IPS DF 6.9 (cell line): ENCODE measurements at places on chromosomes 5 and 9.
A peak's percentile ranks its signal among the peaks of the same experiment; 100 is the strongest.

DNA sequence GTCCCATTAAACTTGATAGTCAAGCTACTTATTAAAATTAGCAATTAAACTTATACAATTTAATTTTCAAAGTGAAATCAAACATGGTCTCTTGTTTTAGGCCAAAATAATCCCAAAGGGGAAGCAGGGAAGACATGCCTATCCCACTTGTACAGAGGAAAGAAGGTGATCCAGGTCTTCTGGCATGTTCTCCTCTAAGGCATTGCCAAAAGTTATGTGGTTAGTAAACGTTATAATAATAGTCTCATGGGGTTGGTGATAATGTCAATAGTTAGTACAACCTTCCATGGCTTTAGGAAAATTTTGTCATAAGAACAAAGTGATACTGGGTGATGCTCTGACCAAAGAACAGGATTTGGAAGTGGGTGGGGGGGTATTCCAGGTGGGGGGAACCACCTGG, 52.8 kb downstream of the ROR2 start:
- no peaks in the 10 kb centered on the region for H3K27me3 ChIP-seq
- no peak overlapping the region for H3K4me3 ChIP-seq
- peaks cover 6% of the 10 kb centered on the region; the same call in 1 of the 2 replicates for H3K4me1 ChIP-seq
- H3K27ac ChIP-seq, result no peak overlapping the region
- DNase-seq, result no peak

DNA sequence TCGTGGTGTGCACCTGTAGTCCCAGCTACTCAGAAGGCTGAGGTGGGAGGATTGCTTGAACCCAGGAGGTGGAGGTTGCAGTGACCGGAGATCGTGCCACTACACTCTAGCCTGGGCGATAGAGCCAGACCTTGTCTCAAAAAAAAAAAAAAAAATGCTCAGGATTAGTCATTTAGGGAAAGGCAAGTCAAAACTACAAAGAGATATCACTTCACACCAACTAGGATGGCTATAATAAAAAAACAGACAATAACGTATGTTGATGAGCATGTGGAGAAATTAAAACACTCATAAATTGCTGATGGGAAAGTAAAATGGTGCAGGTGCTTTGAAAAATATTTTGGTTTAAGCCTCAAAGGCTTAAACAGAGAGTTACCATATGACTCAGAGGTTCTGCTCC, 6.3 kb upstream of the ANKRD34B start:
- H3K4me3 ChIP-seq, result no peak overlapping the region
- no peak overlapping the region for H3K27ac ChIP-seq
- no peaks in the 10 kb centered on the region for H3K4me1 ChIP-seq

GRCh38 chr5:148387325-148387724, 3.6 kb downstream of the FBXO38 start:
- no peaks in the 10 kb centered on the region for H3K4me1 ChIP-seq
- H3K27ac ChIP-seq, result no peak overlapping the region
- H3K36me3 ChIP-seq, result no peaks in the 10 kb centered on the region
- H3K27me3 ChIP-seq, result no peaks in the 10 kb centered on the region
- no peak for DNase-seq

- no peak overlapping the region for H3K27ac ChIP-seq
- H3K27me3 ChIP-seq, result no peaks in the 10 kb centered on the region
- H3K36me3 ChIP-seq, result no peaks in the 10 kb centered on the region
- no peak overlapping the region for H3K4me3 ChIP-seq
Observed at GRCh38 chr5:86917117-86917579, 299.4 kb downstream of the COX7C start.

- H3K27ac ChIP-seq, result no peak overlapping the region
- H3K4me3 ChIP-seq, result no peak overlapping the region
- H3K4me1 ChIP-seq, result no peaks in the 10 kb centered on the region
Observed at GRCh38 chr9:126293522-126293889, 33.1 kb upstream of the MVB12B start.

DNA sequence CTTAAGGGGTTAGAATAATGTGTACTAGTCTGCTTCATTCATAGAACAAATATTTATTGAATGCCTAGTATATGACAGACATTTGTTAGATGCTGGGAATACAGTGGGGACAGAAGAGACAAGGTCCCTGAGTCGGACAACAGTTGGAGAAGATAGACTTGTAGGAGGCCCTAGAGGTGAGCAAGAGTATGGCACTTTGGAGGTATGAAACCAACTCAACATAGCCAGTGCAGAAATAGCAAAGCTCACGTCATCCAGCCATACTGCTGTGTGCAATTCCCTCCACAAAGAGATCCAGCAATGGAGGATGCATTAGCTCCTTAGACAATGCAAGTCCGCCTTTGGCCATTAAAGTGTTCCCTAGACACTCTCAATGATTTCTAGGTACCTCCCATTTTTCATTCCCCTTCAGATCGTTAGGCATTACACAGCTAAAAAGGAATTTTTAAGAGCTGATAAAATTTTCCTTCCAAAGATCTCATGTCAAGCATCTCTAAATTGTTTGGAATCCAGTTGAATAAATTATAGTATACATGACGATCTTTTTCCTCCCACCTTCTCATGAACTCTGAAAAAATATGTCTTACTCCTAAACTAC, 1949.6 kb upstream of the WWC1 start:
- DNase-seq, result no peak
- no peak overlapping the region for H3K4me3 ChIP-seq
- H3K27me3 ChIP-seq, result no peaks in the 10 kb centered on the region
- no peaks in the 10 kb centered on the region for H3K36me3 ChIP-seq

DNA sequence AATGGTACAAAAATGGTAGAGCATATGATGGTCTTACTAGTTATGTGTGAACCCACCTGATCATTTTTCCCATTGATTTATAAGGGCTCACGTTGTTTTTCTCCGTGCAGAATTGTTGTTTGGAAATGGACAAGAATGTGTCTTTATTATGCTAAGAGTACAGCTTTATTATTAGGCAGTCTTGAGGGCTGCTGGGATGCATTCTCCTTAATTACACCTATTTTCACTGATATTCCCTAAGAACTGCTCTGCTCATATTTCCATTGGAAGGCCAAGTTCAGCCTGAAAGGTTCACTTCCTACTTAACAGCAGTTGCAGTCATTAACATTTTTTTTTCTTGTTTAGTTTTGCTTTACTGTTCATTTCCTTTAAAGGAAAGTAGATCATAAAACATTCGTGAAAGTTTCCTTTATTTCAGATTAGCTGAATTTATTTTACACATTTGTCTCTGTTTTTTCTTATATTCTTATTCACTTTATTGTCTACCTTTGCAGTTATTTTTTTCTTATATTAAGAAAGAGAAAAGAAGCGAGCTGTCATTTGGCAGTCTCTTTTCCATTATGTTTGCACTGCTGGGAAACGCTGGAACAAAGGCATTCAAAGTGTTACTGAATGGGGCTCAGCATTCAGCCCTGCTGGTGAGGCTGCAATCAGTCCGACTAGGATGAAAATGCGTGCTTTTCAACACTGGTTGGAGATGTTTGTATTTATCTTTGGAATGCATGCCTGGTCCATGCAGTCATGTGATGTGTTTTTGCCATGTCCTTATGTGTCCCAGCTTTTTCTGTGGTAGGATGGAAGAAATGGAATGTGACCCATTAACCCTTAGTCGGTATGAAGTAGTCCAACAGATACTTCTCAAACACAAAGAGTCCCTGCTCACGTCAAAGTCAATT, 602.7 kb upstream of the ZNF608 start:
- H3K36me3 ChIP-seq, result no peaks in the 10 kb centered on the region
- H3K27me3 ChIP-seq, result no peaks in the 10 kb centered on the region
- DNase-seq, result no peak
- peaks cover 4% of the 10 kb centered on the region; the same call in 1 of the 2 replicates for H3K4me1 ChIP-seq
- H3K27ac ChIP-seq, result no peak overlapping the region

DNA sequence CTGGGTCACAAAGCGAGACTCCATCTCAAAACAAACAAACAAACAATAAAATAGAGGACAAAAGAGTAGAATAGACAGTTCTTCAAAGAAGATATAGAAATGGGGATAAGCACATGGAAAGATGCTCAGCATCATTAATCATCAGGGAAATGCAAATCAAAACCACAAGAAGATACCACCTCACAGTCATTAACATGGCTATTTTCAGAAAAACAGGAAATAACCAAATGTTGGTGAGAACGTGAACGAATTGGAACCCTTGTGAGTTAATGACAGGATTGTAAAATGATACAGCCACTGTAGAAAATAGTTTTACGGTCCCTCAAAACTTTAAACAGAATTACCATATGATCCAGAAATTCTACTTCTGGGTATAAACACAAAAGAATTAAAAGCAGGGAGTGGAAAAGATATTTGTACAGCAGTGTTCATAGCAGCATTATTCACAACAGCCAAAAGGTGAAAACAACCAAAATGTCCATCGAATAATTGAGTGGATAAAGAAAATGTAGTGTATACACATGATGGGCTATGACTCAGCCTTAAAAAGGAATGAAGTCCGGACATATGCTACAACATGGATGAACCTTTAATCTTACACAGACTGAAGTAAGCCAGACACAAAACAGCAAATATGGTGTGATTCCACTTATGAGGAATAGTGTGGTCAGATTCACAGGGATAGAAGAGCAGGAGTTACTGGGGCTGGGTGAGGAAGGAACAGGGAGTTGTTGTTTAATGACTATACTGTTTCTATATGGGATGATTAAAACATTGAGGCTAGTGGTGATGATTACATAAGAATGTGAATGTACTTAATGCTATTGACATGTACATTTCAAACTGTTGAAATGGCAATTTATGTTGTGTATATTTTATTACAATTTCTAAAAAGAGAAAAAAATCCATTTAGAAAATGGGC, 19.7 kb downstream of the OR2V2 start:
- peaks cover 7% of the 10 kb centered on the region for H3K27me3 ChIP-seq
- no peaks in the 10 kb centered on the region for H3K36me3 ChIP-seq
- H3K4me1 ChIP-seq, result 0 out of 2 replicates have a peak, but pooled peaks cover 1% of the 10 kb centered on the region
- no peak overlapping the region for H3K4me3 ChIP-seq

- H3K27ac ChIP-seq, result no peak overlapping the region
- no peak for DNase-seq
- H3K4me1 ChIP-seq, result 0 out of 2 replicates have a peak, but pooled peaks cover 1% of the 10 kb centered on the region
- no peak overlapping the region for H3K4me3 ChIP-seq
- H3K27me3 ChIP-seq, result no peaks in the 10 kb centered on the region
- no peaks in the 10 kb centered on the region for H3K36me3 ChIP-seq
Observed at GRCh38 chr9:127370672-127371648, 26.0 kb upstream of the SLC2A8 start.

- DNase-seq, result no peak
- H3K27me3 ChIP-seq, result no peaks in the 10 kb centered on the region
- peaks cover 2% of the 10 kb centered on the region; the same call in 1 of the 2 replicates for H3K4me1 ChIP-seq
- no peaks in the 10 kb centered on the region for H3K36me3 ChIP-seq
Observed at GRCh38 chr5:158272409-158272808, 413.5 kb upstream of the CLINT1 start.

- no peak for DNase-seq
- H3K4me3 ChIP-seq, result peak overlapping the region; percentile 44; the same call in 1 of the 2 replicates
- H3K4me1 ChIP-seq, result no peaks in the 10 kb centered on the region
Observed at GRCh38 chr9:33044677-33045282, 19.7 kb downstream of the DNAJA1 start.
